ENCODE measurements at places on chromosomes 4 and X.

GRCh38 chrX:42269186-42269585, 345.8 kb upstream of the CASK start:
- no peak for DNase-seq

GRCh38 chrX:39527025-39527424, 570.7 kb downstream of the BCOR start:
- no peak for DNase-seq

DNA sequence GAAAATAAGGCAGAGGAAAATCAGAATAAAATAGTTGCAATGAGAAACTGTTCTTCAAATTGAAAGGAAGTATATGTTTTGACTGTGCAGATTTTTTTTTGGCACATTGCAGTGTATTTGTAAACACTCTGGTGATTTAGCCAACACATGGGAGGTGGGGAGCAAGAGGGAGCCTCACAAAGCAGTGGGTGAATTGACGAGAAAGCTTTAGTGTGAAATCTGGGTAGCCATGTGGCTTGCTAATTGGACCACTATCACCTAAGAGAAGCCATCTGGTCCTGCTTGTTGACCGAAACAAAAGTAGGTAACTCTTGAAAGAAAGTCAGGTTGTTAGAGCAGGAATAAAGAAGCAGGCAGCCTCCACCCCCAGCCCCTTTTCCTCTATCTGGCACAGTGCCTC, 10.4 kb downstream of the CLCN5 start:
- no peak for DNase-seq

GRCh38 chr4:39563346-39563847, 36.2 kb upstream of the UGDH start:
- DNase-seq: no peak

GRCh38 chrX:41522671-41523070, 75.5 kb downstream of the NYX start:
- no peak for DNase-seq

- no peak for DNase-seq
Observed at GRCh38 chrX:28851871-28852270, 264.6 kb downstream of the IL1RAPL1 start.

DNA sequence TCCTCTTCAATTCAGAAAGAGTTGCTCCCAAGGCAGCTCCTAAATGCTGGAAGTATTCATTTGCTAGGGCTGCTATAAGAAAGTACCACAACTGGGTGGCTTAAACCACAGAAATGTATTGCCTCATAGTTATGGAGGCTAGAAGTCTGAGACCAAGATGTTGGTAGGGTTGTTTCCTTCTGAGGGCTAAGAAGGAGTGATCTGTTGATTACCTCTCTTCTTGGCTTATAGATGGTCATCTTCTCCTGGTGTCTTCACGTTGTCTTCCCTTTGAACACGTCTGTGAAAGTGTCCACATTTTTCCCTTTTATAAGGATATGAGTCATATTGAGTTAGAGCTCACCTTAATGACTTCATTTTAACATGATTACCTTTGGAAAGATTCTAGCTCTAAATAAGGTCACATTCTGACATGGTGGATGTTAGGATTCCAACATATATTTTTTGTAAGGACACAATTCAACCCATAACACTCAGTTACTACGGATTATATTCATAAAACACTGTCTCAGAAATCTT, 266.3 kb downstream of the SPATA18 start:
- DNase-seq: no peak

DNA sequence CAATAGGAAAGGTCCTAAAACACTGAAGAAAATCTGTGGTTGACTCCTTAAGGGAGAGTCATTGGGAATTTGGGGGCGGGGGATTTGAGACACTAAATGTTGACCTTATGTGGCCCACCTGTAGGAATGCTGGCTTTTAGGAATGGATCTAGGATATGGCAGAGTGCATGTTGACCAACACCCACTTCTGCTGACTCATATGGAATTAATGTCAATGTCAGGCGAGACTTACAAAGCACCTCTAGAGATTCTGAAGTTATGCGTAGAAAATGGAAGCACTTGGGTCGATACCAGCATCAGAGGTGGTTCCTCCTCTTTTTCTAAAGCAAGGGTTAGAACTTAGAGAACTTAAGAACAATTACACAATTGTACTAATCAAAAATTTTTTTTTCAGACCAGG, 100.6 kb upstream of the CBR4 start:
- no peak for DNase-seq

DNA sequence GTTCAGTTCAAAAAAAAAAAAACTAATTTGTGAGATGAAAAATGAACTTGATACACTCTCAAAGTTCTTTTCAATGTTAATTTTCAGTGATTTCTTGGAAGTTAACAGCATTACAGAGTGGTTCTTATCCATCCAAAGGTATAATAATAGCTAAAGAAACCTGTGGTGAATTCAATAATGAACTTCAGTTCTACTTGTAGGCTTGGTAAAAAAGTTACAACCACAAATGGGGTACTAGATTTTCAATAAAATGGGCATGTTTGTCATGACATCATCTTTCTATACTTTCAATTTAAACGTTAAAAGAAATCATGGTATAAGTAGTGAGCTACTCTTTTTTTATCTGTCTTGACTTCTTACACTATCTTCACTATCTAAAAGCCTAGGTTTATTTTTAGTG, 424.8 kb downstream of the CFAP47 start:
- no peak for DNase-seq

DNA sequence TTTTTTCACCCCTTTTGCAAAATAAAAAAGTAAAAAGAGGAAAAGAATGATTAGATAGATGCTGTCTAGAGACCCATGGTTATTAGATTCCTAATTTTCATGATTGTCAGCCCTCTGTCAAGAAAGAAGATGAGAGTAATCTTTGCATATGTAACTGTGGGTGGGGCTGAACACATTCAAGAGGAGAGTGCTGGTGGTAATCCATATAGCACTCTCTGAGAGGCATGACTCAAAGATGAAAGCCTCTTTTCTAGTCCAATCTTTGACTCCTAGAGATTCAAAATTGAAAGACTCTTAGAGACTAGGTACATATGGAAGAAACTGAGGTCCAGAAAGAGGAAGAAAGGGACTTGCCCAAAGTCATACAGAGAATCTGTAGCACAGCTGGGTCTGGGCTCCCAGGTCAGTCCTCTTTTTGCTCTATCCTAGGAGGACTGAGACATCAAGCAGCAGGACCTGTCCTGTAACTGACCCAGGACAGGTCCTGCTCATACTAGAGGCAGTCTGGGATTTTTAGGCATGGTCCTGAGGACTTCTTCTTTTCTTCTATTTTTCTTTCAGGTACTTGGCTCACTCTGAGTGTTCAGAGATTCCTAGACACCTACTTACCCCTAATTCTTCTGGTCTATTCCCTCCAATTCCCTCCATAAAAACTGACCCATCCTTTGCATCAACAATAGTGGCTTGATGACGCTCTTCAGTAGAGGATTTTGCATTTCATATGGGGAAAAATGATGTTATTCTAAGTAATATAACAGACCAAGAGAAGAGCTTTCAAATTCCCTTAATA, 23.8 kb downstream of the VSIG4 start:
- no peak for DNase-seq

DNA sequence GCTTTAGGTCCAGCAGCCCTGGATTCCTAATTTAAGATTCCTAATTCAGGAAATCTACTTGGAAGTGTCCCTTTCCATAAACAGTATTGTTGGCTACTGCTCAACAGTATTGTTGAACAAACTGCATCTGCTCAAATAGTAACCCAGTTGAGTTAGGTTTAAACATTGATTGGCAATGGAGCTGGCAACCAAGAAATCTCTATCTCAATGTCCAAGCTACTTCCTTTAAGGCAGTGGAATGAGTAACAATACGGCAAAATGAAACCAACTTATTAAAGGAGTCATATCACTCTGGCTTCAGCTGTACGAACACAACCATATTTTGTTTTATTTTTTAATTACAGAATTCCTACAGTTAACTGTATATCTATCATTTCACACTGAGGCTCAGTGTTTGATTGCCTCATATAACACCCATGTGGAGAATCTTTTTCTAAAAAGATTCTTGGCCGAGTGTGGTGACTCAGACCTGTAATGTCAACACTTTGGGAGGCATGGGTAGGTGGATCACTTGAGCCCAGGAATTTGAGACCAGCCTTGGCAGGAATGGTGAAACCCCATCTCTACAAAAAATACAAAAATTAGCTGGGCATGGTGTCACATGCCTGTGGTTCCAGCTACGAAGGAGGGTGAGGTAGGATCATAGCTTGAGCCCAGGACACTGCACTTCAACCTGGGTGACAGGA, 71.7 kb upstream of the IL13RA1 start:
- DNase-seq: no peak

GRCh38 chr4:109942292-109942926, 29.7 kb downstream of the EGF start:
- no peak for DNase-seq

- peak; percentile 39 for DNase-seq
Observed at GRCh38 chr4:186204103-186204559, 12.8 kb downstream of the CYP4V2 start.

DNA sequence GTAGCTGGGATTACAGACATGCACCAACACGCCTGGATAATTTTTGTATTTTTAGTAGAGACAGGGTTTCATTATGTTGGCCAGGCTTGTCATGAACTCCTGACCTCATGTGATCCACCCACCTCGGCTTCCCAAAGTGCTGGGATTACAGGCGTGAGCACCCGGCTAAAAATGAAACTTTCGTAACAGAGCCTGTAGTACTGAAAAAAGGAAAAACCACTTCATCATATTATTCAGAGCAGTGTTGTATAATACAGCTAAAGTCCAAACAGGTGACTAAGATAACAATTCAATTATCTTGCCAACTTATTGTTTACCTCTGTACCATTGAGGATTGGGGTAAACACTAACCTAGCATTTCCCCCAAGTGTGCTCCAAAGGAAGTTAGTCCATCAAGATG, 43.9 kb upstream of the HPRT1 start:
- DNase-seq: no peak

- DNase-seq: no peak
Observed at GRCh38 chr4:79472036-79472435, 64.0 kb upstream of the GK2 start.

- no peak for DNase-seq
Observed at GRCh38 chr4:102437111-102437510, 64.0 kb upstream of the NFKB1 start.

All from stimulated activated CD8-positive, alpha-beta memory T cell treated with anti-CD3 and anti-CD28 coated beads, Interleukin-7, amount 100 ng/mL, for 1 hour (primary cell).